ENCODE measurements at places on chromosomes 3 and 15.

DNA sequence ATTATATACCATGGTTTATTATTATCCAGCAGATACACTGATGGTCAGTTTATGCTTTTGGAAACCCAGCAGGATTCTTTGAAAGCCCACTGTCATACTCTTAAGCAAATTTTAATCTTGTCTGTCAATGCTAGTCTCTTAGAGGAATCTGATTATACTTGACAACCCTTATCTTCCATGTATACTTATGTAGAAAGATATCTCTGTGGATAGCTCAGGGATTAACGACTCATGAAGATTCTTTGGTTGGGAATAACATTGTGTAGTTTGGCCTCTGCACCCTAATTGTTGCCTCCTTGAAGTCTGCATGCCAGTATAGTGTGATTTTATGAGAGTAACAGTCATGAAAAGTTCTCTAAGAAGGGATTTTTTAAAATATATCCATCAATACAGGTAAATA lies 33.0 kb downstream of the FILIP1L start:
- DNase-seq = no peak

- DNase-seq = no peak
These were observed 247.2 kb upstream of the LRRN1 start for GRCh38 chr3:3551981-3552380.

DNA sequence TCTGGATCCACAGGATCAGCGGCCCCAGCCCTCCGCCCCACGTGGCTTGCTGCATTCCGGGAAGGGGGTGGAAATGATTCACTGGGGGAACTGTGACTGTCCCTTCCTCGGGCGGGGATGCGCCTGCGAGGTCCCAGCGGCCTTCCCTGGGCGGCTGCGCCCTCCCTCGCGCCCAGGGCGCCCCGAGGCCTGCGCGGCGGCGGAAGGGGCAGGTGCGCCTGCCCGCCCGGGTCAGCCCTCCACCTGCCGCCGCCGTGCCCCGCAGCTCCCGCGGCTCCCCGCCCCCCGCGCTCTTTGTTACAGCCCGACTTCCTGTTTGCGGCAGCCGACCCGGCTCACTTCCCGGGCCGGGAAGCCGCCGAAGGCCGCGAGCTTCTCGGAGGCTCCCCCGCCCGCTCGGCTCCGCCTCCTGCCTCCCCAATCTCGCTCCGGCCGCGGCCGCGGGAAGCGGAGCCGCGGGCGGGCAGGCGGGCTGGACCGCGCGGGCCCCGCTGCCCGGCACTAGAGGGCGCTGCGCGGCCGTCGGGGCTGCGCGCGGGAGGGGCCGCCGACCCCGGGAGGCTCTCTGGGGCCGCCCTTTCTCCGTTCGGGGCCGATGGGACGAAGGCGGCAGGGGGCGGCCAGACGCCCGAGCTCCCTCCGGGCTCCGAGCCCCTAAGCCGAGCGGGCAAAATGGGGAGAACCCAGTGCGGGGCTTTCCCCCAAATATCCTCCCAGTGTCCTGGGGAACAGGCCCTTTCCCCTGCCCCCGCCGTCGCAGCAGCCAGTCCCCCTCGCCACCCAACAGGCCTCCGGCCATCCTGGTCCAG lies 11.5 kb upstream of the CHAC1 start:
- peak; percentile 67 for DNase-seq

GRCh38 chr15:93223803-93224202 lies 134.8 kb upstream of the RGMA start:
- DNase-seq = no peak

DNA sequence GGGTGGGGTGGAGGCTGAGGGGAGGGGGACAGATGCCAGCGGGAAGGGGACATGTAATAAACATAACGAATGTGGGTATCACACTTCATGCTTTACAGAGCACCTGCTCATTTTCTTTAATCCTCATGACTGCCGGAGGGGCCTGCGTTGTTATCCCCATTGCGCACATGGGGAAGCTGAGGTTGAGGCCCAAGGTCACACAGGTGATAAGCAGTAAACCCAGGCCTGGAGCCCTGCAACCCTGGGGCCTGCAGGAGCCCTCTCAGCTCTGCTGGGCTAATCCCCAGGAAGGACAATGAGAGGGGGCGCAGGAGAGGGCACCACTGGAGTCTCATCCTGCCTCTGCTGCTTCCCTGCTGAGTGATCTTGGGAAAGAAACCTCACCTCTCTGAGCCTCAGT lies 64.3 kb downstream of the MEGF11 start:
- no peak for DNase-seq
